Esophagus squamous epithelium (tissue), 5 donors: ENCODE measurements at places on chromosomes 2 and 18. TPM values are rescaled to one million over a fixed set of nuclear protein-coding genes. Genes with fewer than 3 reads are reported as not detected.

DNA sequence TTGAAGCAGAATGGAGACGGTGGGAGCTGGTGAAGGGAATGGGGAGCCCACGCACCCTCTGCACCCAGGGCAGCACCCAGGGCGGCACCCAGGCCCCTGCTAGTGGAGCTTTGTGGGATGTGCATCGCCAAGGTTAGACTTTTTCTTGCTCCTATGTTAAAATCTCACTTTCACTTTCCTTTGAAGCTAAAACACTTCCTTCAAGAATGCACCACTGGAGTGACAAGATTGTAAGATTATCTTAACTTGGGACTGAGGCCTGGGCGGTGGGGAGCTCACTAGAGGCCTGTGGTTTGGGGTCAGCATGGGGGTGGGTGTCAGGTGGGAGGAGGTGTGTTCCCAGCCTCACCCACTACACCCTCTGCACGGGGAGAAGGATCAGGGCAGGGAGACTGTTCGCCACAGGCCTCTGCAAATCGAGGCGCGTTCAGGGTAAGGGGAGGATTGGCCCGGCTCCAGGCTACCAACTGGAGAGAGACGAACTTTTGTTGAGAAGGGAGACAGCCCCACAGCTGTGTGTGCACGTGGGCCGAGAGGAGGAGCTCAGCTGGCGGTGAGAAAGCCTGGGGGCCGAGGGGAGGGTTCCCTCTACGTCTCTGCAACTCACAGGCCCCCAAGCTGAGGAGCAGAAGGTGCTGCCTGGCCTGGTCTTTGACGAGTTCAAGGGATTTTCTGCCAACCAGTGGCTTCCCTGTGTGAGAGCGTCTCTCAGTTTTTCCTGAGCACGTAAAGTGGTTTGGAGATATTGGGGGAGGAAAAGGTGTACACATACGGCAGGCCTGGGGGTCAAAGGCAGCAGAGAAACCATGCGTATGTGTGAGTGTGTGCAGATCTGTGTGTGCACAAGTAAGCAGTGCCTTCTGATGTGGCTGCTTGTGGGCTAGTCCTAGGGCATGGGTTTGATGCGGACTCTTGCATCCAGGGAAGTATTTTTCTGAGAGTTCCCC is 147.7 kb downstream of the KLHL29 start:
- H3K4me3 ChIP-seq: peak overlapping the region; percentile 5
- no peaks in the 10 kb centered on the region for H3K36me3 ChIP-seq
- peak overlapping the region; percentile 71 for H3K27ac ChIP-seq
- H3K27me3 ChIP-seq: no peaks in the 10 kb centered on the region
- peaks cover 84% of the 10 kb centered on the region for H3K4me1 ChIP-seq
- no peak for DNase-seq

DNA sequence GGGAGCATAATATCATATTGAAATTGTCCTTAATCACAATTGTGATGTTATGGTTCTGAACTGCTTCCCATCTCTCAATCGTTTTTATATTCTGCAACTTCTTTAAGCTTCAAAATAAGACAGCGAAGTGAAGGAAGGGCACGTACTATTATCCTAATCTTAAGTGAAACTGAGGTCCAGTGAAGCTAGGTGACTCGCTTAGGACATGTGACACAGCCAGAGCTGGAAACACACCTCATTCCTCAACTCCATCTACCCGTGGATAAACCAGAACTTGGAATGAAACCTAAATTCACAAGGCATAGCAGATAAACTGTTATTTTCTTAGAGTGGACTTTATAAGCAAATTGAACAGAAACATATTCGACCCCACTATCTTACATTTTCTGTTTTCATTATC is 191.2 kb upstream of the PXDN start:
- H3K27me3 ChIP-seq: no peaks in the 10 kb centered on the region
- no peaks in the 10 kb centered on the region for H3K4me1 ChIP-seq
- DNase-seq: no peak
- H3K36me3 ChIP-seq: no peaks in the 10 kb centered on the region
- H3K27ac ChIP-seq: no peak overlapping the region

DNA sequence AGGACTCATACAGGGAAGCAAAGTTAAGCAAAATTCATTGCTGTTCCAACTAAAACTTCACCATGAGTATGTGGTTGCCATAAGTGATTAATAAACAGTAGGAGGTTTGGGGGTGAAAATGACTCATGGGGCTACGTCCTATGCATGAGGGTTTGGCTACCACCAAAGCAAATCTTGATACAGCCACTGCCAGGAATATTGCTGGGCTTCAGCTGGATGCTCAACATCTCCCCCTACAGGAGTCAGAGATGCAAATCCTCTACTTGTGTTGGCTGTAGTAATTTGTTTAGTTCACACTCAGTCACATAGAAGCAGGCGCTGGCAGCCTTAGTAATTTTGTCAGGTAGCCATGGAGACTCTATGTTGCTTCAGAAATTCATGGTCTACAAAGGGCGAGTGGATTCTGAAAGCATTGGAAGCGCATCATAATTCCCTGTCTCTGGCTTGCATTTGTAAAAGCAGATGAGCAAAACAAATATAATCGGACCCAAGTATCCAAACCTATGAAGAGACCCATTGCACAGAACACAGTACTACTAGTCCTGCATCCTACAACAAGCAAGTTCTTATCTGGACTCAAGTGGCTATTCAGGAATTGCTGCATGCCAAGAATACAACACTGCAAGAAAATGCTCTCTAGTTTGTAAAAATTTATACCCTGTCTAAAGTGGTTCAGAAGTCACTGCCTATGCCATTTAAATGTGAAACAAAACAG is 76.0 kb downstream of the CD28 start:
- no peaks in the 10 kb centered on the region for H3K36me3 ChIP-seq
- H3K27me3 ChIP-seq: no peaks in the 10 kb centered on the region
- H3K27ac ChIP-seq: no peak overlapping the region
- no peak for DNase-seq

The CRYGD gene
- total RNA-seq: not detected

The TMEM169 gene
- total RNA-seq: 0.09 TPM

The SPRED2 gene
- total RNA-seq: 8.1 TPM
